ENCODE measurements at places on chromosomes 5 and 9. TPM values are rescaled to one million over a fixed set of nuclear protein-coding genes. Genes with fewer than 3 reads are reported as not detected.

DNA sequence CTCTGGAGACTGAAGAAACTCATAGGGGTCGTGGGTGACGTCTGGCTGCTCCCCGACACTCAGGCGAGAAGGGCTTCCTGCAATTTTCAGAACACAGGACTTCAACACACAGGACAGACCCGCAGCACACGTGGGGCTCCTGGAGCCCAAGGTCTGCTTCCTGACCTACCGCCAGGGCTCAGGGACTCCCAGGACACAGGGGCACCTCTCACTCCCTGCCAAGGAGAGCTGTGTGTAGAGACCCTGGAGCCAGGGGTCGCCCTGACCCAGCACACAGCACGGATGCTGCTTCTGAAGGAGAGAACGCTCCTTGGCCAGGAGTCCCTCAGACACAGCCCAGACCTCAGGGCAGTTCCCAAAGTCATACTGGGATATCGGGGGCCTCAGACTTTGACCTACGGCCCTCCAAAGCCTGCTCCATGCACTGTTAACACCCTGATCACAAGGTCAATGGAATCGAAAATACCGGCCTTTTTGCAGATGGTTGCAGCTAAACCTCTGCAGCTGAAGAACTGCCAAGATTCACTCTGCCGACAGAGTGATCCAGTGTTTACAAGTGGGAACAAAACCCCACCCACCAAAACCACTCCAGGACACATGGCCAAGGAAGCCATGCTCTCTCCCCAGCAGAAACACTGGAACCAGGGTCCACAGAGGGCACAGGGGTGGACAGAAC, 13.8 kb upstream of the ZDHHC11 start:
- ATAC-seq: no peak

- ATAC-seq: no peak
Measured at GRCh38 chr9:36874921-36875320, 159.1 kb downstream of the PAX5 start.

GRCh38 chr5:2752059-2752820, 763 bp upstream of the IRX2 start:
- peak; percentile 45 for ATAC-seq

DNA sequence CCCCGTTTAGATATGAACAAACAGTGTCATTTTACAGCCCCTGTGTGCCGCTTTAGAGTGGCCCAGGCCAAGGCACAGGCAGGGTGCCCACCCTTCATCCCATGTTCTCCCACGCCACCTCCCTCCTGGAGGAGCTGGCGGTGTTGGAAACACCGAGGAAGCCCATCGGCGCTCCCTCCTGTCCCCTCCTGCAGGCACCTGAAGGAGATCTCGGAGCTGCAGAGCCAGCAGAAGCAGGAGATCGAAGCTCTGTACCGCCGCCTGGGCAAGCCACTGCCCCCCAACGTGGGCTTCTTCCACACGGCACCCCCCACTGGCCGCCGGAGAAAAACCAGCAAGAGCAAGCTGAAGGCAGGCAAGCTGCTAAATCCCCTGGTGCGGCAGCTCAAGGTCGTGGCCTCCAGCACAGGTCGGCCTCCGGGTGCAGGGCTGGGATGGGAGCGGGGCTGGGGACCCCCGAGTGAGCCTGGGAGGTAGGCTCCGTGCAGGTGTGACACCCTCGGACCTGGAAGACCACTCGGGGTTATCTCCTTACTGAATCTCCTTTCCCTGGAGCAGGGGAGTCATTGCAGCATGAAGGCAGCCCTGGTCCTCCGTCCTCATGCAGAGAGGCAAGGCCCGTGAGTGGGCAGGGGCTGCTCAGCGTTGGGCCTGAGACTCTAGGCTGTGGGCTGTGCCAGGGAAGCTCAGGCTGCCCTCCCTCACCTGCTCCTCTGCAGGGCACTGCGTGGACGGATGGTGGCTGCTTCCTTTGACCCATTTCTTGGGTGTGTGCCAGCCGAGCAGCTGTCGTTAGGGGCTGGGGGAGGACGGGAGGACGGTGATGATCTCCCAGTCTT, 113.9 kb downstream of the WNK2 start:
- ATAC-seq: no peak

- no peak for ATAC-seq
Measured at GRCh38 chr9:109792951-109793546, 13.1 kb downstream of the PALM2AKAP2 start.

The ENDOG gene
- 26.6 TPM for total RNA-seq

The STK10 gene
- total RNA-seq: 7.3 TPM

The SGTB gene
- 1.9 TPM for total RNA-seq

The C9orf50 gene
- not detected for total RNA-seq

The ALDH7A1 gene
- 118 TPM for total RNA-seq
